ENCODE measurements at places on chromosomes 3 and 15.
A peak's percentile ranks its signal among the peaks of the same experiment; 100 is the strongest.

- DNase-seq, result peak; percentile 44
These were observed at the start of gene PARP15 for GRCh38 chr3:122577409-122578031. PARP15 (plus strand) TSS chr3:122577650; CDS start chr3:122577668, 18 bp downstream.

- no peak for DNase-seq
These were observed 302.9 kb upstream of the RASGRP1 start for GRCh38 chr15:38867556-38867955.

DNA sequence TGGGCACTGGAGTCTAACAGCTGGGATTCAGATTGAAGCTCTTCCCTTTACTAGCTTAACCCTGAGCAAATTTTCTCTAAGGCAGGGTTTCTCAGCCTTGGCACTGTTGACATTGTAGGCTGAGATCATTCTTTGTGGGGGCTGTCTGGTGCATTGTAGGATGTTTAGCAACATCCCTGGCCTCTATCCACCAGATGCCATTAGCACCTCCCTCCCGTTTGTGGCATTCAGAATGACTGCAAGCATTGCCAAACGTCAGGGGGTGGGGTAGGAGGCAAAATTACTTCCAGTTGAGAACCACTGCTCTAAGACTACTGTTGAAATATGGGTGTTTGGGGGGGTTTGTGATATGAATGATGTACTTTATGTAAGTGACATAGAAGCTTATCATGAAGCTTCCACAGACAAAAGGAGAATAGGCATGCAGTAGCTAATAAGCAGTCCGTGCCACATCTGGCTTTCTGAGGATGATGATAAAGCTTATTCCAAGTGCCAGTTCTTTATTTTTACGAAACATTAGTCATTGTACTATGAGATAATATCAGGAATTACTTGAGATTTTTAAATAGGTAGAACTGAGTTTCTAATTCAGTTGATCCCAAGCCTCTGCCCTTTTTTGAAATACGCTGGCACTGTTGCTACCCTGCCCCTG is 39.3 kb downstream of the NKIRAS1 start:
- DNase-seq, result no peak

GRCh38 chr3:116059421-116060096 is 385.7 kb downstream of the LSAMP start:
- DNase-seq, result no peak

GRCh38 chr3:22392859-22393258 is 641.8 kb upstream of the ZNF385D start:
- no peak for DNase-seq
